ENCODE measurements at places on chromosomes 6 and 20. TPM values are rescaled to one million over a fixed set of nuclear protein-coding genes. Genes with fewer than 3 reads are reported as not detected.

CTCFL gene
- total RNA-seq, result not detected

TP53TG5 gene
- under 0.01 TPM for total RNA-seq

LINC00237 gene
- total RNA-seq, result not detected

RIOK1 gene
- total RNA-seq, result 28.7 TPM

FGD2 gene
- not detected for total RNA-seq

DNA sequence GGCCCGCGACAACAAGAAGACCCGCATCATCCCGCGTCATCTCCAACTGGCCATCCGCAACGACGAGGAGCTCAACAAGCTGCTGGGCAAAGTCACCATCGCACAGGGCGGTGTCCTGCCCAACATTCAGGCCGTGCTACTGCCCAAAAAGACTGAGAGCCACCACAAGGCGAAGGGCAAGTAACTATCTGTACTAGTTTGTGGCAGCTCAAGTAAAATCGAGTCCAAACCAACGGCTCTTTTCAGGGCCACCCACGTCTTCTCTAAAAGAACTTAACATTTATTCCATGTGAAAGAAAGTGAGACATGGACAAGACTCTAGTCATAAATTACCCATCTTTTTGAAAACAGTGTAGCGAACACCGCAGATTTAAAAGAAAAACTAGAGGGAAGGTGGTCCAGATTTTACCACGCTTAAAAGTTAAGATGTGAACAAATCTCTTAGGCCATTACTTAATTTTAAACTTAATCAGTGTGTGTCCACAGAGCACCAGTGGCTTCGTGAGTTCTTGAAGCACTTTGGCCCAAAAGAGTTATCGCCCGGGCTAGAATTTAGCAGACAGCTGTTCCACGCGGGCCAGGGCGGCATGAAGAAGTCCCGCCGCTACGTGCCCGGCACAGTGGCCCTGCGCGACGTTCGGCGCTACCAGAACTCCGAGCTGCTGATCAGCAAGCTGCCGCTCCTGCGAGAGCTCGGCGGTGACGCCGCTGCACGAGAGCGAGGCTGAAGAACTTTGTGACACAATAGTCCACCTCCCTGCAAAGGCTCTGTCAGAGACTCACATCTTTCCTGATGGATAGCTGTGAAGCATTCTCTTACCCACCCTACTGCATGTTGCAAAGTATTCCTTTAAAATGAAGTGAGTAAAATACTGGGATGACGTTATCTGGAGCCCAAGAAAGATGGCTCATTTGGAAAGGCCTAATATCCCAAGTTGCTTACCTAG lies 113.9 kb upstream of the PRSS16 start:
- H3K27me3 ChIP-seq, result no peaks in the 10 kb centered on the region
- peak overlapping the region; percentile 71 for H3K4me3 ChIP-seq
- DNase-seq, result peak; percentile 77

GRCh38 chr6:122122686-122123085 lies 276.8 kb upstream of the HSF2 start:
- DNase-seq, result no peak
- H3K27ac ChIP-seq, result no peak overlapping the region
- H3K36me3 ChIP-seq, result no peaks in the 10 kb centered on the region

DNA sequence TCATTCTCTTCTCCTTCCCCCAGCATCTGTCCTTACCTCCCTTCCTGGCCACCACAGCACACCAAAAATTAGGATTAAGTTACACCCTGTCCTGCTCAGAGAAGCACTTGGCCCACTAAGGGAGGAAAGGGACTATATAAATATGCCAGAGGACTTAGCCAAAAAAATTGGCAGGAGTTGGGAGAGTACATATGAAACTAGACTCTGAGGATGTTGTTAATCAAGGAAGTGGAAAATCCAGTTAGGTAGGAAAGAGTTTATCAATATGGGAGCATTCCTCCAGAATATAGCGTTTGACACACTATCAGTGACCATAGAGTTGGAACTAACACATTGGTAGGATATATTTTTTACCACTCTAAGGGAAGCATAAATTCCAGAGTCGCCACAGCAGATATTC lies 57.3 kb upstream of the TSHZ2 start:
- H3K36me3 ChIP-seq, result no peaks in the 10 kb centered on the region
- H3K27me3 ChIP-seq, result no peaks in the 10 kb centered on the region
- no peak overlapping the region for H3K27ac ChIP-seq
- H3K4me1 ChIP-seq, result no peaks in the 10 kb centered on the region

DNA sequence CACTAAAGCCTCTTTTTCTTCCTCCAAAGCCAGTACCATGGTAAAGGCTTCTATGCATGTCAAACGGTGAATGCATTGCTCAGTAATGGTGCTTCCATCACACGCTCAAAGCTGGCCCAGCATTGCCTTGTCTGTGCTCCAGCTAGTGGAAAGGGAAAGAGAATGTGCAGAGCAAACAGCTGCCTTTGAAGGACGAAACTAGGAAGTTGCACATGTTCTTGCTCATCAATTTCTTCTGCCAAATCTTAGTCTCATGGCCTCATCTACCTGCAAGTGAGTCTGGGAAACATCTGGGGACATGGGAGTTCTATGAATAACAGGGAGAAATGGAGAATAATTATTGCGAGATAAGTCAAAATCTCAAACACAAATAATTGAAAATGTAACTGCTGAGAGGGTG lies 216.5 kb upstream of the SSTR4 start:
- H3K4me1 ChIP-seq, result no peaks in the 10 kb centered on the region
- DNase-seq, result no peak
- H3K36me3 ChIP-seq, result no peaks in the 10 kb centered on the region
- no peak overlapping the region for H3K27ac ChIP-seq

DNA sequence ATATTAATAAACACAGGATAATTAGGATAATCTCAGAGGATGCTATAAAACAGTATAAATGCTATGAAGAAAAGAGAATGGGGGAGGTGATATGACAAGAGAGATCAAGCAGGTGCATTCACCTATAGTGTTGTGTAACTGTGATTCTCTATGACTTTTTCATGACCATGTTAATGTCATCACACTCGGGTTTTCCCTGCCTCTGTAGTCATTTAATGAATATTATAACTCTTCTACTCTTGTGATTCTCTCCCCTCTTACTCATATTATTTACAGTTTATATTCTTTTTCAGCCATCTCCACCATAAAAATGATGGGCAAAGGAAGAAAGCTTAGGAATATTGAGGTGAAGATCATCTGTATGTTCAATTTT lies 106.9 kb upstream of the SGK1 start:
- no peak overlapping the region for H3K27ac ChIP-seq
- peaks cover 13% of the 10 kb centered on the region for H3K4me1 ChIP-seq
- no peaks in the 10 kb centered on the region for H3K36me3 ChIP-seq
- H3K27me3 ChIP-seq, result no peaks in the 10 kb centered on the region
- H3K4me3 ChIP-seq, result no peak overlapping the region

DNA sequence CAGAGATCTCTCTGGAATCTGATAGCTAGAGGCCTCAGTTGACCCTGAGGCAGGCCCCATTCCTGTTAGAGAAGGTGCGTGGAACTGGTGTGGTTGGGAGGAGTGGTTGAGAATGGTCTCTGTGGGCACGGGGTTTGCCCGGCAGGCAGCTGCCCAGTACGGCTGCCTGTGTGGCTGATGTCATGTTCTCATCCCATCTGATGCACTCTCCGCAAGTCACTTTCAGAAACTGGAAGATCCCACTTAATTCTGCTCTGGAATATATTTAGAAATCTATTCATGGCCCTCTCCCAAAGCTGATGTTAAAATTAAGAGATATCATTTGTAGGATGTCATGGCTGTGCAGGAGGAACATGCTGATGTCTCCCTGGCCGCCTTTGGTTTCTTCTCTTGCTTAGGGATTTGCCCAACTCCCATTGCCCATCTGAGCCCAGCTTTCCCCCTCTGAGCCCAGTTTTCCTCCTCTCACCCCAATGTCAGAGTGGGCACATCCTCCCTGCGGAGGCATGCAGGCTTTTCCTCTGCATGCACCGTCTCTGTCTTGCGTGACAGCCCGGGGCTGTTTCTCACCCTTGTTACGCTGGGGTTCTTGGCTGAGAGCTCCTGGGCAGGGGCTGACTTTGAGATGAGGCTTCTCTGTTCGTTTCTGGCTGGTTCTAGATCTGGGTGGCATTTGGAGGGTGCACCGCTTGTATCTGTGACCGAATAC lies 21.0 kb downstream of the PHACTR3 start:
- no peaks in the 10 kb centered on the region for H3K4me1 ChIP-seq
- no peak for DNase-seq
- no peak overlapping the region for H3K4me3 ChIP-seq
- no peaks in the 10 kb centered on the region for H3K27me3 ChIP-seq
